ENCODE measurements at places on chromosomes 12 and 14.

- DNase-seq: no peak
Observed at GRCh38 chr12:48828293-48828692, 10.0 kb downstream of the CACNB3 start.

- no peak for DNase-seq
Observed at GRCh38 chr14:62181591-62181990, 419.4 kb downstream of the SNAPC1 start.

GRCh38 chr12:121996050-121996944, 25.4 kb upstream of the BCL7A start:
- no peak for DNase-seq

- no peak for DNase-seq
Observed at GRCh38 chr12:77645966-77646598, 184.6 kb upstream of the NAV3 start.

DNA sequence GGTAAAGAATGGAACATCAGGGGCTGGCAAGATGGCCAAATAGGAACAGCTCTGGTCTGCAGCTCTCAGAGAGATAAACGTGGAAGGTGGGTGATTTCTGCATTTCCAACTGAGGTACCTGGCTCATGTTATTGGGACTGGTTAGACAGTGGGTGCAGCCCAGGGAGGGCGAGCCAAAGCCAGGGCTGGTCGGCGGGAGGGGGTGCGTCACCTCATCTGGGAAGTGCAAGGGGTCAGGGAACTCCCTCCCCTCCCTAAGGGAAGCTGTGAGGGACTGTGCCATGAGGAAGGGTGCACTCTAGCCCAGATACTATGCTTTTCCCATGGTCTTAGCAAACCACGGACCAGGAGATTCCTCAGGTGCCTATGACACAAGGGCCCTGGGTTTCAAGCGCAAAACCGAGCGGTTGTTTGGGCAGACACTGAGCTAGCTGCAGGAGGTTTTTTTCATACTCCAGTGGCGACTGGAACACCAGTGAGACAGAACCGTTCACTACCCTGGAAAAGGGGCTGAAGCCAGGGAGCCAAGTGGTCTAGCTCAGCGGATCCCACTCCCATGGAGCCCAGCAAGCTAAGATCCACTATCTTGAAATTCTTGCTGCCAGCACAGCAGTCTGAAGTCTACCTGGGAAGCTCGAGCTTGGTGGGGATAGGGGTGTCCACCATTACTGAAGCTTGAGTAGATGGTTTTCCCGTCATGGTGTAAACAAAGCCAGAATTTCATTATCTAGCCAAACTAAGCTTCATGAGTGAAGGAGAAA, 317.6 kb downstream of the NELL2 start:
- no peak for DNase-seq

DNA sequence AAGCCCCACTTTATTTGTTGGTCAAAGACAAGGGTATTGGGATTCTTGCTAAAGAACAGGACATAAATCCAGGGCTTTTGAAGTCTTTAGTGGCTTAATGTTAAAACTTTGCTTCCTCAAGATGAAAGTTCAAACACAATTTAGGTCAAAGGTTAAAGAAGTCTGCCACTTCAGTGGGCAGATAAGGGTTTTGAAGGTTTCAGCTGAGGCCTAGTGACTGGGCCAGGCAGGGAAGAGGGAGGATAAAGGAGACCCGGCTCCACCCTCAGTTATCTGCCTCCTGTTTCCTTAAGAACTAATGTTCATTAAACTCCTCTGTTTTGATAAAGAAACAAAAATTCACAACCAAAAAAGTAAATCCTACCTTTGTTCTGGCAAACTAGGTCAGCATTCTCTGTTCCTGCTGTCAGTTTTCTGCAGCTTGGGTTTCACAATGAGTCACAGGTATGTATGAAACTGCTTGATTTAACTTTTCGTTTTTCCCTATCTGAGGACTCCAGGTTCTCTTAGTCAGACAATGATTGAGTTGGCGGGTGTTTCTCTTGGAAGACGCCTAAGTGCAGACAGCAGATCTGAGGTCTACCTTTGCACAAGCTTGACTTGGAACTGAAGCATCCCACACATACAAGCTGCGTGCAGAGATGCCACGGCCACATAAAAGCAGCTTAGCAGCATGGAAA, 208.3 kb downstream of the EXOC5 start:
- DNase-seq: peak; percentile 53

Data from GM19239 (cell line).